ENCODE measurements at places on chromosomes 11 and 22. TPM values are rescaled to one million over a fixed set of nuclear protein-coding genes. Genes with fewer than 3 reads are reported as not detected.

Gene RIC8A
- 111 TPM for total RNA-seq

Gene IGSF9B
- 14.3 TPM for total RNA-seq

Gene POTEH
- not detected for total RNA-seq

GRCh38 chr11:9576701-9577381 is 3.4 kb downstream of the WEE1 start:
- DNase-seq: no peak

DNA sequence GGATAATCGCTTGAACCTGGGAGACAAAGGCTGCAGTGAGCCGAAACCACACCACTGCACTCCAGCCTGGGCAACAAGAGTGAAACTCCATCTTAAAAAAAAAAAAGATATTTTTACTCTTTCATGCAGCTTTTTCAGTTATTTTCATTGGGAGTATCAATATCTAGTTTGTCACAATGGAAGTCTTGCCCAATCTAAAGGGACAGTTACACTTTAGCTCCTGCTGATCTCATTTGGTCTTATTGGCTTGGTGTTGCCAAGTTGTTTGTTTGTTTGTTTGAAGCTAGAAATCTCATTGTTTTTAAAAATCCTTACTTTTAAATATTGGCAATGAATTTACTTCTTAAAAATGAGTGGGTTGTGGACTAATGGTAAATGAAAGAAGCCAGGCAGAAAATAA is 24.7 kb downstream of the CEP295 start:
- DNase-seq: no peak

- no peak for DNase-seq
Observed at GRCh38 chr22:20782596-20783299, 8.8 kb downstream of the SERPIND1 start.

DNA sequence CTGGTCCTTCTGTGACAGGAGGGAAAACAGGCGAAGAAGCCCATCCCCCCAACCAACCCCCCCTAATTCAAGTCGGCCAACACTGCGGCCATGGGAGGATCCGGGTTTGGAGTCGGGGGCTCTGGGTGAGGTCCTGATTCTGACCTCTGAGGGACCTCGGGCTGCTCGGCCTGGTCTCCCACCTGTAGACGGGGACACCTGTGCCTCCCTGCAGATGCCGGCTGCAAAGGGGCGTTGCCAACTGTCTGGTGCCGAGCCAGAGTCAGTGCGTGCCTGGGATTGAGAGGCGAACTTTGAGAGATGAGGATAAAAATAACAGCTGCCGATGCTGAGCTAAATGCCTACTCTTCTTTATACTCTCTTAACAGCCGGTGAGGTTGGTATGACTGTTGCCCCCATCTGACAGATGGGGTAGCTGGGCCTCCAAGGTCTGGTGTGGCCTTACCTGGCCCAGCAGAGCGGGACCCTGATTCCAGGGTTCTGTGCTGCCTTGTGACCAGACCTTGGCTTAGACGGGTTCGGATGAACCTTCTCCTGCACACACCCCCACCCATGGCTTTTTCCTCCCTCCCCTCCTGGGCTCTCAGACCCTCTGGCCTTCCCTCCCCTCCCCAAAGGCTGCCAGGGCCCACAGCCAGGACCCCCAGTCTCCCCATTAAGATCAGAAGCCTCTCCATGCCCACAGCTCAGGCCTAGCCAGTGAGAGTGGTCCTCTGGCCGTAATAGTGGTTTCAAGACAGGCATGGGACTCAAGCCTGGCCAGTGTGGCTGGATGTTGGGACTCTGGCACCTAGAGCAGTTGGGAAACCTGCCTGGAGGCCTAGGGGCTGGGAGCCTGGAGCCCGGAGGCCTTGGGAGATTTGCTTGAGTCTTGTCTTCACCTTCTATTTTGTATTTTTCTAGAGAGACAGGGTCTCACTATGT is 41.7 kb downstream of the KCNJ4 start:
- DNase-seq: peak; percentile 69

- peak; percentile 36 for DNase-seq
Observed at GRCh38 chr11:44315947-44316658, 6.2 kb upstream of the ALX4 start.

DNA sequence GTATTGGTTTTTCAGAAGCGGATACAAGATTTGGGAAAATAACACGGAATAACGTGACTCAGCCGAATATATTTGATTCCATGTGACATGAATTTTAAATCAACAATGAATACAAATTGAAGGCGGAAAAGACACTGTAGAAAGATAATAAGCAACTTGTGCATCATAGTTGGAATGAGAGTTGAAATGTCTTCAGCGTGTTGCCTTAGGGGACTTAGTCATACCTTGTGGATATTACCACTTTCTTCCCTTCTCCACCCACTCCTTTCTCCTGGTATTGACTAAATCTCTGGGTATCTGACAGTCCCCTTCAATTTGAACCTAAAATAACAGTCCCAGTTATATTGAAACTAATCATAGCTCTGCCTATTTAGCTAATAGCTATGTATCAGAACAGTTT is 2373.1 kb upstream of the RAG2 start:
- DNase-seq: no peak

DNA sequence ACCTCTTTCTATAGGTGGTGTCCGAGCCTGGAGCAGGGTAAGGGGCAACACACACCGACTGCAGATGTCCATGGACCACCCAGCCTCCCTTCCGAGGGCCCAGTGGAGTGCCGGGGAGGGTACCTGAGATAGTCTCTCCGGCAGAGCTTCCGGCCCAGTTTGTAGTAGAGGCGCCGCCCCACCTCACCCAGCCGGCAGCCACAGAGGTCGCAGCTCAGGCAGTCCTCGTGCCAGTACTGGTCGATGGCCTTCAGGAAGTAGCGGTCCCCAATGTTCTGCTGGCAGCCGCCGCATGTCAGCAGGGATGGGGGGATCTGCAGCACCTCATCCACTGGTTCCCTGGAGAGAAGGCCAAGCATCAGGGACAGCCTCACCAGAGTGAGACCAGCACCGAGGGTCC is 27.4 kb downstream of the LMO2 start:
- no peak for DNase-seq

GRCh38 chr11:119166368-119167076 is 2.0 kb upstream of the NLRX1 start:
- peak; percentile 88 for DNase-seq

DNA sequence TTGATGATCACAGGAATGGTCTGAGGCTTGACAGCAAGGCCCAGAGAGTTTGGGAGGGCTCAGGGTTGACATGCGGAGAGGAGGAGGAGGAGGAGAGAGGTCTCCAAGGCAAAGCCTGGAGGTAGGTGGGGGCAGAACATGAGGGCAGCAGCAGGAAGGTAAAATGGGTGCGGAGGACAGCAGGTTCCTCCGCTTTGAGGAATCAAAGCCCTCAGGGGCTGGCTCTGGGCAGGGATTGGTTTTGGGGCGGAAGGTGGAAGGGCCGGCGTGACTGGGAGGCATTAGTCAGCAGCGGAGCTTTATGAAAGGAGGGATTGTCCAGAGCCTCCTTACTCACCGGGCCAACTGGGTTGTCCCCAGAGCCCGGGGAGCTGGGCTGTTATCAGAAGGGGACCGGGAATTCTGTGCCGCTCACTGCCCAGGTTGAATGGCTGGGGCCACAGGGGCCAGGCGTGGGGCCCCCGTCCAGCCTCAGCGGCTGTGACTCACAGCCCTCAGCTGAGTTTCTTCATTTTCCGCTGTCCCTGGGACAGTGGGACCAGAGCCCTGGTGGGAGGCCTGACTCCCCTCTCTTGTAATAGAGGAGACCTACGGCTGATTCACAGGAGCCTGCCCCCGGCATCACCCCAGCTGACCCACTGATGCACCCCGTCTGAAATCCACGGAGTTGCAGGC is 36.2 kb downstream of the LIF start:
- no peak for DNase-seq

DNA sequence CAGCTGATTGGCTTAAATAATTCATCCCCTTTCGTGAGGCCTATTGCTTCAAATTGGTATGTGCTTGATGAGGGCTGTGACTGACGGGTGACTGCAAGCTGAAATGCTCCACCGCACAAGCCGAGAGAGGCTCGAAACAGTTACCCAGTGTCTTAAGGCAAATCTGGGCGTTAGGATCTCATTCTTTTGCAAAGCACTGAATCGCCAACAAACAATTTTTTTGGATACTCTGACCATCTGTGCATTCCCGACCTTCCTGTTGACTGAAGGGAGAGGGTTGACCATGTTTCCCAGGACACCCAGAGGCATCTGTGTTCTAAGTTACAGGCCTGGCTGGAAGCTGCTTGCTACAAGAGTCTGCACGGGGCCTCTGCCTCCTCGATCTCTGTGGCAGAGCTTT is 32.1 kb downstream of the CACNG2 start:
- no peak for DNase-seq

DNA sequence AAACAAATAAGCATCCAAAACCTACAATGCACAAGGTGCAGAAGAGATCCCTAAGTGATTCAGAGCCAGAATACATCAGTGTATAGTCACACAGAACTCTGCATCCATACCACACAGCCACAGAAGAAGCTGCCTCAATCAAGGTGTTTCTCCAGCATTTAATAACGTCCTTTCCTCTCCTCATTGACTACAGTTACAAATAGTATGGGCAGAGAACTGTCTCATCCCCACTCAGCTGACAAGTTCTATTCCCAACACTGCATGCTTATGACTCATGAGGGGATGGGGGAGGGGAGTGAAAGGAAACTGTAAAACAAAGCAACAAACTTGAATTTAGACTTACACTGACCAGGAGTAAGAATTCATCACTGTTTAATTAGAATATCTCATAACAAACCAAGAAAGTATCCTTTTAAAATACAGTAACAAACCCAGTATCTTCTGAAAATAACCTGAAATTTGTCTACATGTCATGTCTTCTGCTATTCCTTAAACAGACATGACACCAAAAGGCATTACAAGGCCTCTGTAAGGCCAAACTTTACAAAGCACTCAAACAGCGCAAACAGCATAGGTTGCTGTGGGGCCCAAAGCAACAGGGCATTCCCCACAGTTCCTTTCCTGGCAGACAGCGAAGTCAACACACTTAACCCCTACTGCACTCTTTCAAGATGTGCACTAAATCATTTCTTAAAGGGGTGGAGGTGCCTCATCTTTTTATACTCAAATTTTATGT is 29.3 kb downstream of the CELF1 start:
- DNase-seq: peak; percentile 46

DNA sequence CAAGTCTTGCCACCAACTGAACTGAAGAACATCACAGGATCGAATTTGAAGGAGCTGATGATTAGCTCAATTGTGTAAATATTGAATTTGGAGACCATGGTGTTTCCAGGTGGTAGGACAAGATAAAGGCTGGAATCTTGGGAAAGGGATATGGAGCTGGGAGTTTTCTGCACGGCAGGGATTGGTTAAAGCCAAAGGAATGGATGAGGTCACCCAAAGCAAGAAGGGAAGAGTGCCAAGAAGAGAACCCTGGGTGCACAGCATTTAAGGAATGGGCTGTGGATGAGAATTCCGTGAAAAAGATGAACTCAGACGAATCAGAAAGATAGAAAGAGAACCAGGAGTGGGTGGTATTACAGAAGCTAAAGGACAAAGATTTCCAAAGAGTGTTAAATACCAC is 29.4 kb upstream of the RRAS2 start:
- DNase-seq: no peak

- no peak for DNase-seq
Observed at GRCh38 chr22:37370306-37370979, 56.8 kb downstream of the ELFN2 start.

All from thyroid gland (tissue), 4 donors.